Activated effector memory CD4-positive, alpha-beta T cell treated with Interleukin-2 at 50 U/mL for 16 hours (primary cell): ENCODE measurements at places on chromosomes 7 and 10.

GRCh38 chr10:6649903-6650302 lies 69.8 kb upstream of the PRKCQ start:
- DNase-seq = no peak

DNA sequence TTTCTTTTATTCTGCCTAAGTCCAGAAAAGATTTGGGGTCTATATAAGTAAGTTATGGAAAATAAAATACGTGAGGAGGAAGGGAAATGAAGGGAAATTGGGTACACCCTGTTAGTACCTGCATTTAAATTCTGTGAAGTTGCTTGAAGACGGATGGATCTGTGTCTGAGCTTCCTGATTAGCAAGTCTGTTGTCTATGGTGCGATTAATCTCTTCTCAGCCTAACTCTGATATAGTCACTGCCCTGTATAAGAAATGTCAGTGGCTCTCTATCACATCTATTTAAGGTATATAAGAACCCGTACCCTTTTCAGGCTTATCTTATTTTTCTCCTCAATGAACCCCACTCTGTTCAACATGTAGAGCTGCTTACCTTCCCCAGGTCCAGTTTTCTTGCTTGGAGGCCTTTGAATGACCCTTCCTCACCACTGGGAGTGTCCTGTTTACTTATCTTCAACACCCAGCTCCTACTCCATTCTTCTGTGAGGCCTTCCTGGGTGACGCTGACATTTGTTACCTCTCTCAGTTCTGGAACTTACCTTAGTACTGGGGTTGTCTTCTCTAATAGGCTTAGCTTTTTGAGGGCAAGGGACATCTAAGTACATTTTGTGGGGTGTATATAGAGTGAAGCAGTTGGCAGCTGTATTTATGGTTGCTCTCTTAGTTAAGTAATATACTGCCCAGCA lies 149.6 kb upstream of the PRPS1L1 start:
- no peak for DNase-seq

- DNase-seq = no peak
Observed at GRCh38 chr10:4280461-4281189, 495.6 kb upstream of the KLF6 start.

DNA sequence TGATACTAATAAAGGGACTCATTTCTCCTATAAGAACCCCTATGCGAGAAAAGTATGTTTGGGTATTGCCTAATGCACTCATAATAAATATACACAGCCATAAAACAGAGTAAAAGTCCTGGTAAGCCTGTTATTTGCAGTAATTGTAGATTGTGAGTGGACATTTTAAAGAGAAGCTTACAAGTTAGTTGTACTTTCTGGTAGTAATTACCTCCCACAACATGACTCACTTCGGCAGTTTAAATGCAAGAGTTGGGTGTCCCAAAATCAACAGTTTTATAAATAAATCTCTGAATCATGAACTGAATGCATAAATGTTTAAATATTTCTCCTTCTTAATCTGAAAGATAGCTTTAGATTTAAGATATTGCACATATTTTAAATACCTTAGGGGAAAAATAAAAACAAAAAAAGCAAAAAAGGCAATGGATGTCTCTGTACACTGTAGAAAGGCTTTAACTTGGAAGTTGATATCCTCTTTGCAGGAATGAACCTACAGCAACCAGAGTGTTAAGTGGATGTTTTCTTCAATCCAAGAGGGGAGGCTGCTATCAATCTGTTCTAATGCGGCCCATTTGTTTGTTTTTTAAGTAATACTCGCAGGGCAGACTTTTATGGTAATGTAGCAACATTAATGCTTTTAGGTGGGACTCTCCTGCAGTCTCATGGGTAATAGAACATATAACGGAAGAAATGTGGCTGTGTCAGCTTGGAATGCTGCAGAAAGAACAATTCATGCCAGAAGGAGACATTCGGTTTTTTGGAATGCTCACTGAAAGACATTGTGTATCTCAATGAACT lies 57.3 kb upstream of the ZEB1 start:
- DNase-seq = no peak

- DNase-seq = no peak
Observed at GRCh38 chr10:29304264-29304994, 15.6 kb downstream of the LYZL1 start.

GRCh38 chr7:6495597-6496262 lies 48.0 kb upstream of the DAGLB start:
- no peak for DNase-seq

DNA sequence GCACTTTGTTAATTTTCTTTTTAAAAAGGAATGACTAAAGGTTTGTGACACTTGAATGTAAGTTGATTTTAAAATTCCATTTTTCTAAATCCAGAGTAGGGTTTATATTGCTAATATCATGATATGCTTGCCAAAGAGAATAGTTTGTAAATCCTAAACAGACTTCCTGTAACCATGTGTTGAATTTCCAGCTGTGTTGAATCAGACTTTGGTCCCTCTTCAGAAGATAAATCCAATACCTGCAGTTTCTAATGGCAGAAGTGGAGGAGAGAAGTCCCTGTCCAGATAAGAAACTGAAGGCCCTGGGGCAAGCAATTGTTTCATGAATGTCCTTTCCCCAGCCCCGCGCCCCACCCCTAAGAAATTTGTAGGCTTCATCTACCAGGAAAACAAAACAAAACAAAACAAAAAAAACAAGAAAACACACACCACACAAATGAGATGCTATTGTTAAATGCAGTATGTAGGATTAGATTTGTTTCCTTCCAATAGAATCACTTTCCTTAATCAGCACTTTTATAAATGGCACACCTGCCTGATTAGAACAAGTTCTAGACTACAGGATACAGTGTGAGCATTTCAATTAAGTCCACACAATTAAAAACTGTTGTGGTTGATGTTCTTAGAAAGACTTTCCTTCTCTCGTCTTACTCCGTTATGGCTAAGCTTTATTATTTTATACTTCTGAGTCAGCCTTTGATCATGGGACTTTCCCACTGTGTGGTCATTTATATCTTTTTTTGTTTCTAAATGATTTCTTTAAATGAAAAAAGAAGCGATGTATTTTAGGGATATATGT lies 122.8 kb downstream of the KAT6B start:
- no peak for DNase-seq

- DNase-seq = no peak
Observed at GRCh38 chr10:115606741-115607140, 513.6 kb downstream of the ATRNL1 start.
